Calu3 (cell line): ENCODE measurements at places on chromosomes 6 and 20. TPM values are rescaled to one million over a fixed set of nuclear protein-coding genes. Genes with fewer than 3 reads are reported as not detected.
A peak's percentile ranks its signal among the peaks of the same experiment; 100 is the strongest.

Gene NT5E
- 52.8 and 76.5 TPM in 2 replicates for total RNA-seq

Gene WFDC5
- not detected in 2 replicates for total RNA-seq

Gene ARMH2
- not detected in 2 replicates for total RNA-seq

Gene WFDC10B
- not detected in 2 replicates for total RNA-seq

Gene MATN4
- 0.17 and 0.29 TPM in 2 replicates for total RNA-seq

Gene SPATA2
- total RNA-seq, result 16.0 and 16.6 TPM in 2 replicates

Gene ACSS1
- 3.6 TPM in 2 replicates for total RNA-seq

Gene GSTA3
- not detected in 2 replicates for total RNA-seq

DNA sequence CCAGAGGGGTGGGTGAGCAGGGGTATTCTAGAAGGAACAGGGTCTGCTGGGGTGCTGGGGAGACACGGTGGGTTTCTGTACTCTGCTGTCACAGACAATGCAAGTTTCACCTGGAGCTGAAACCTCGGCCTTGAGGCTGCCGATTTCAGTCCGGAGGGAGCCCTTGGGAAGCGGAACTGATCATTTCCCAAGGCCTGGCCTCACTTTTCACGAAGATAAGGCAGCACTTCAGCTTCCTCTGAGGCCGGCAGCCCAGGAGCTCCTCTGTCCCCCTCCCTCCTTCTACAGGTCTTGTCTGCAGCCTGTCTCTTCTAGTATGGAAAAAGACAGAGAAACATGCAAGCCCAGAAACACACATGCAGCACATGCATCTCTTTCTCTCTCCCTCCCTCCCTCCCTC is 242.1 kb downstream of the CDC5L start:
- no peak for DNase-seq

DNA sequence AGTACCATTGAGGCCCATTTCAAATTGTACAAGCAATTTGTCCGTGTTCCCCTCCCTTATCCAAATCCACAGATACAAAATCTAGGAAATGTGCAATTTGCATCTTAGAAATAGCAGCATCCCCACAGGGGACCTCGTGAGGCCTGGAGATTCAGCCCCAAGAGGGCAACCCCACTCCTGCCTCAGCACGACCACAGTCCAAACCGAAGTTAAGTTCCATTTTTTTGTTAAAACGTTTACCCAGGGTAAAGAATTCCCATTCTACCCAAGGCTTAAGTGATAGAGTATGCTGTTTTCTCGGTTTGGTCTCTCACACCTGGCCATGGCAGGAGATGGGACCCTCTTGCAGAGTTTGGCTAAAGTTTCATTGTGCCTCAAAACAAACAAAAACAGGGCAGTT is 41.2 kb downstream of the PLCG1 start:
- DNase-seq, result no peak

DNA sequence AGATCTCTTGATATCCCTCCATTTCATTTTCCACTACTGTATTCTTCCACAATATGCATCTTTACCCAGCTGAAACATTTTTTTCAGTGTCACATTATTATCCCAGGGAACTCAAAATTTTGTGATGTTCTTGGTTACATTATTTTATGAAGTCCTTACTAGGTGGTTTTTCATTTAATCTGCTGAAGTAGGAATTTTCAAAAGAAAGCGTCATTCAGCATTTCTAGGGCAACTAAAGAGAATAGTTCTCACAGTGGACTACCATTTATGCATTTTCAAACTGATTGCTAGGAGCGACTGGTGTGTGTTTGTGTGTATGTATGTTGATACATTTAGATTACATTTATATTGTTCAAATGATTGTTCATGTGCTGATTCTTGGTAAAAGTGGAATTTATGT is 2.4 kb upstream of the TMEM30A start:
- DNase-seq, result no peak

- DNase-seq, result peak; percentile 60
Measured at GRCh38 chr20:63172726-63173125, 43.2 kb downstream of the YTHDF1 start.

- DNase-seq, result no peak
Measured at GRCh38 chr20:54079652-54080051, 9.3 kb upstream of the BCAS1 start.

DNA sequence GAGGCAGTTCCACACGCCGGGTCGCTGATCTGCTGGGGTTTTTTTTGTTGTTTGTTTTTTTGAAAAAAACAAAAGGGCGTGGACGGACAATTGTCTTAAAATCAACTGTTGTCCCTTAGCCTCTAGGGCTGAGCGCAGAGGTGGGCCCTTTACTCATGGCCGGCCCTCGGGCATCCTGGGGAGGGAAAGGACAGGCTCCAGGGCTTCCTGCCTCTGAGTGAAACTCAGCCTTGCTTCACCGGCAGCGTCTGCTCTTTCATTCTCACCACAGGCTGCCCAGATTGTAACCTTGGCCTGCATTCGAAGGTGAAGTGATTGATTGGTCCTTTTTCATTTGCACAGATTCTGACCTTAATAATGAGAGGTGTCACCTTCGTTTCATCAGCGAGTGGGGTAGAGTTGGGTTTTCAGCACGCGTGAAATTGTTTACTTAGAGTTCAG is 797 bp downstream of the SMIM13 start:
- DNase-seq, result peak; percentile 25

- no peak for DNase-seq
Measured at GRCh38 chr6:42819803-42820511, 38.1 kb downstream of the BICRAL start.

DNA sequence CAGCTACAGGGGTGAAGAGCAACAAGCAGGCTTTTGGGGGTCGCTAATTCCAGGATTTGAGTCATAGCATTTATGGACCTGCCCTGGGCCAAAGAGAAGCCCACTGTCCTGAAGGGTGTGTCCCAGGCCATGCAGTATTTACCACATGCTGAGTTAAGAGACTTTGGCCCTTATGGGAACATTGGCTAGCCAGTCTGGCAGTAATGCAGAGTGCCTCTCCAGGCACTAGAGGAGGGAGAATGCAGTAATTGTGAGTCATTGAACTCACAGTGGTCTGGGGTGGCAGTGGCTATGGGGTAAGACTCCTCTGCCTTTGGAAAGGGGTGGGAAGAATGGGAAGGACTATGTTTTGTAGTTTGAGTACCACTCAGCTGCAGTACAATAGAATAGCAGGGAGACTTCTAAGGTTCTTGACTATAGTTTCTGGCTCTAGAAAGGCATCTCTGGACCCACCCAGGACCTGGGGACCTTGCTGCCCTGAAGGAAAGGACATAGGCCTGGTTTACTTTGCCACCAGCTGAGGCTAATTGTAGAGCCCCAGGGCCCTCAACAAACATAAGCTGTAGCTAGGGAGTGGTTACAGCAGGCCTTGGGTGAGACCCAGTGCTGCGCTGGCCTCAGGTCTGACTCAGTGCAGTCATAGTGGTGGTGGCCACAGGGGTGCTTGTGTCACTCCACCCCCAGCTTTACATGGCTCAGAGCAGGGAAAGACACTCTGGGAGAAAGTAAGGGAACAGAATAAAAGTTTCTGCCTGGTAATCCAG is 520.9 kb downstream of the HTR1B start:
- DNase-seq, result no peak

GRCh38 chr6:126716826-126717509 is 377.1 kb downstream of the CENPW start:
- DNase-seq, result peak; percentile 33

DNA sequence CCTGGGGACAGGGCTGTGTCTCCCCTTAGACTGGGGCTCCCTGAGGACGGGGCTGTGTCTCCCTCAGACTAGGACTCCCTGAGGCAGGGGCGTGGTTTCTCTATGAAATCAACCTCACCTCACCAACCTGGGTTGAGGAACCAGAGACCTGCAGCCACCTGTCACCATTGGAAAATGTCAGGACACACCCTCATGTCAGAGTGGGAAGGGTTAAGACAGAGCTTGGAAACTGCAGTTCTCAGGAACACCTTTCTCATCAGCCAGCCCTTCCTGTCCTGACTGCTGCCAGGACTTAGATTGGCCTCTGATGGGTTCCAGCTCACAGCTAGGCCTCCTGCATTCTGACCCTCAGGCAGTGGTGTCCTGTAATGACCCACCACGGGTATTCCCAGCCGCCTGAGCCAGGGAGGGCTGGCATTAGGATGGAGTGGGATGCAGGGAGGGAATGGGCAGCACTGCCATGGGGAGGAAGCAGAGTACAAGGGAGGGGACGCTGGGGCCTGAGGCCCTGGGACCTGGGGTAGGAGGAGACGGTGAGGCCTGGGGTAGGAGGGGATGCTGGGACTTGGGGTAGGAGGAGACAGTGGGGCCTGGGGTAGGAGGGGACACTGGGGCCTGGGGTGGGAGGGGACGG is 76.3 kb downstream of the MRPL14 start:
- peak; percentile 52 for DNase-seq

- DNase-seq, result no peak
Measured at GRCh38 chr20:18154342-18154741, 16.7 kb downstream of the KAT14 start.

DNA sequence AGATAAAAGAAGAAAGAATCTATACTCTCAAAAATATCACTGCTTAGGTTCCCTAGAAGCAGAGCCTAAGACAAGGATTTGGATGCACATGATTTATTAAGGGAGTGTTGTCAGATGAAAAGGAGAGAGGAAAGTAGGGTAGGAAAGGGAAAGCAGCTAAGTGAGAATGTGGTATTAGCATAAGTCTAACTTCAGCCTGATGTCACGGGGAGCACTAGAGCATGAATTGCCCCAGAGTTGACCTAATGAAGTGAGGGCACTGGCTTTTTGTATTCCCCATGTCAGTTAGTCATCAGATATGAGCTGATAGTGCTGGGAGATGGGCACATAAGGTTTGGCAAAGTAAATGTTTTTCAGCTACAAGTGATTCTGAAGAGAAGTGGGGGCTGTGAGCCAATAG is 129.0 kb upstream of the THEMIS start:
- DNase-seq, result no peak

DNA sequence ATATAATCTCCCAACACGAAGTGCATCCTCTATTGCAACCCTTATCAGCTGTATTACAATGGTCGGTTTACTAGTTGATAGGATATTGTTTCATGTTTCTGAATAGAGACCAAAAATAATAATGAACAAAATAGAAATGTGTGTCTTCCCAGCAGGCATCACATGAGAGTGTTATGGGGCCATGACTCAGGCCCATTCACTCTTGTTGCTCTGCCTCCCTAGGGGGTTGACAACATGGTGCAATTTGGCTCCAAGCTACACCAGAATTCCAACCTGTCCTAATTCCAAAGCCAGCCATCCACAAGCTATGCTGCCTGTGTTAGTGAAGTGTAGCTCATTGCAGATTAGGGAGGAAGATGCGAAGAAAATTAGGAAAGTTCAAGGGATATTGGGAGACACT is 13.1 kb upstream of the SAYSD1 start:
- DNase-seq, result no peak

- DNase-seq, result peak; percentile 49
Measured at GRCh38 chr6:105136431-105137350, 43.1 kb downstream of the POPDC3 start.

DNA sequence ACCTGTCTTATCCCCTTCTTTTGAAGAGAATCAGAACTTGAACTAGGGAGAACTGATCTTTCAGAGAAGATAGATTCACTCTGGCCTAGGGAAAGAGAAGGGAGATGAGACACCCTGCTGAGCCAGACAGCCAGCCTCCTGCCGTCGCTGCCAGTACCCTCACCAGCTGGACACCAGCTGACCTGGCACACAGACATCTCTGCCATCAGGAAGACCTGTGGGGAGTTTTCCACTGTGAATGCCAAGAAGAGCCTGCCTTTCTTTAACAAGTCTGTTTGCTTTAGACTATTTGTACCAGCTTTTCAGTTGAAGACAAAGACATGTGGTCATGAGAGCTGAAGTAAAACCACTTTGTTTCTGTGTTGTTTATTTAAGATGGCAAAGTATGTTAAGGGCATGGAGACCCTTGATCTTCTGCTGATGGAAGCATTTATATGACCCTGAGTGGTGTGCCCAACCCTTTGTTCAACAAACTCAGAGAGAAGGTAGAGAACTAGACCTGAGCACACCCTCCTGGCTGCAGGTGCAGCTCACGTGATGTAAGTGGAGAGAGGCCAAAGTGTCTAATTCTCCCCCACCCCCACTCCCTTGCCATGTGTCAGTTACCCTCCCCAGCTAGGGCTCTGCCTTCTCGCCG is 82.3 kb upstream of the SLC24A3 start:
- no peak for DNase-seq

- DNase-seq, result peak; percentile 95
Measured at GRCh38 chr6:43723737-43724295, 36.2 kb upstream of the MRPS18A start.

- no peak for DNase-seq
Measured at GRCh38 chr6:37399131-37399530, 33.9 kb upstream of the CMTR1 start.

- no peak for DNase-seq
Measured at GRCh38 chr6:55410674-55411073, 83.4 kb downstream of the GFRAL start.

- no peak for DNase-seq
Measured at GRCh38 chr20:42742926-42743325, 446.8 kb downstream of the PTPRT start.

GRCh38 chr20:49045440-49046086 is 549 bp upstream of the CSE1L start:
- DNase-seq, result no peak

DNA sequence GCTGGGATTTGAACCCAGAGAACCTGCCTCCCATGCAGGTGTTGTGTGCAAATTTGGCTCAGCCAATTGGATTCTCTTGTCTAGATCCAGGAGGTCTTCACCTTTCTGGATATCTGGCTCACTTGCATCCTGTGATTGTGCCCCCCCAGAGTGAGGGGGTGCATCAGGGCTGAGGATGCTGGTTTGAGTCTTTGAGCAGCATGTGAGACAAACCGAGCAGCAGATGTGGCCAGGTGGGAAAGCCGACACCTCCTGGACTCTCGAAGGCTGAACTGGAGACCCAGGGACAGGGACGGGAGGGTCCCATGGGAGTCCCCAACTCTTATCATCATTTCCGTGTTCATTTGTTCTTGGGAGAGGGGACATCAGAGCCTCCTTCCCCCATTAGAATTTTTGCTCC is 30.6 kb upstream of the SULF2 start:
- DNase-seq, result no peak

DNA sequence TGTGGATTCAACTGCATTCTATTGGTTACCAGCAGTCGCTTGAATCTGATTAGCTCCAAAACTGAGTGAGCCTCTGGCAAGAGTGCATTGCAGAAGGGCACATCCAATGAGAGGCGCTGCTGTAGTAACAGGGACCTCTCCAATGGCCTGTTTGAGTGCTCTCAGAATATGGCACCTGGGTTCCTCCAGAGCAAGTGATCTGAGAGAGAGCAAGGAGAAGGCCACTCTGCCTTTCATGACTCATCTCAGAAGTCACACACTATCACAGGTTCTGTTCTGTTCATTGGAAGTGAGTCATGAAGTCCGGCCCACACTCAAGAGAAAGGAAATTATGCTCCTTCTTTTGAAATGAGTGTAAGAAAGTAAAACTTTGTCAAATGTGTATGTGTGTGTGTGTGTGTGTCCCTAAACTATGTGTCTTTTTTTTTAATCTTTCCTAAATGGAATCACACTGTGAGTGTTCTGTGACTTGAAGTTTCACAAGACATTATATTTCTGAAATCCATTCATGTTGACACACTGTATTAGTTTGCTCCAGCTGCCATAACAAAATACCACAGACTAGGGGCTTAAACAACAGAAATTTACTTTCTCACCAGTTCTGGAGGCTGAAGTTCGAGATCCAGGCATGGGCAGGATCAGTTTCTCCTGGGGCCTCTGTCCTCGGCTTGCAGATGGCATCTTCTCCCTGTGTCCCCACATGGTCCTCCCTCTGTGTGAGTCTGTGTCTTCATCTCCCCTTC is 138.3 kb upstream of the CDYL start:
- no peak for DNase-seq
